IMR-90 (cell line): ENCODE measurements at places on chromosomes 5 and 9. TPM values are rescaled to one million over a fixed set of nuclear protein-coding genes. Genes with fewer than 3 reads are reported as not detected.

Gene DAB2IP
- total RNA-seq = 5.6 and 6.1 TPM in 2 replicates

DNA sequence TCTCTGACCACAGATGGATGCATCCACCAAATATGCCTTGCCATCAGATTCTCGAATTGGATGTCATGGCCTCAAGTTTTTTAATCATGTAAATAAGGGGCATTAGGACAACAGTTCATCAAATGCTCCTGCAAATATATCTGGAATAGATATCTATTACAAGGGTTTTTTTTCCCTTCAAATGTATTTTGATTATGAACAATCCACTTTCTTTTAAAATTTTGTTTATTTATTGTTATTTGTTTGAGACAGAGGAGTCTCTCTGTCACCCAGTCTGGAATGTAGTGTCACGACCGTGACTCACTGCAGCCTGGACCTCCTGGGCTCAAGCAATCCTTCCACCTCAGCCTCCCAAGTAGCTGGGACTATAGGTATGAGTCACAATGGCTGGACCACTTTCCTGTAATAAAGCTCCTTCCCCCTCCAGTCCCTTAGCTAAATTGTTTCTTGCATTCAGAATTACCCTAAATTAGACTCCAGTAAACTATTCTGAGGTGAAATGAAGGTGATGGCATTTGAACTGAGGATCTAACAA, 1412.1 kb downstream of the EFNA5 start:
- DNase-seq = peak; percentile 40
- H3K27me3 ChIP-seq = no peaks in the 10 kb centered on the region
- H3K4me1 ChIP-seq = no peaks in the 10 kb centered on the region; the same call in 1 of the 2 replicates
- H3K4me3 ChIP-seq = no peak overlapping the region
- no peaks in the 10 kb centered on the region for H3K36me3 ChIP-seq

- H3K4me3 ChIP-seq = no peak overlapping the region
- no peak for DNase-seq
- no peaks in the 10 kb centered on the region for H3K27me3 ChIP-seq
- no peak overlapping the region for H3K27ac ChIP-seq
Observed at GRCh38 chr9:10255758-10256157, 357.0 kb downstream of the PTPRD start.

Gene DMGDH
- total RNA-seq = under 0.01 and 0.18 TPM in 2 replicates

Gene SVEP1
- 13.1 and 16.7 TPM in 2 replicates for total RNA-seq

Gene ANKDD1B
- total RNA-seq = 0.28 TPM in 1 of 2 replicates, not detected in the other

Gene ANKRD18B
- total RNA-seq = 13.4 and 14.7 TPM in 2 replicates

DNA sequence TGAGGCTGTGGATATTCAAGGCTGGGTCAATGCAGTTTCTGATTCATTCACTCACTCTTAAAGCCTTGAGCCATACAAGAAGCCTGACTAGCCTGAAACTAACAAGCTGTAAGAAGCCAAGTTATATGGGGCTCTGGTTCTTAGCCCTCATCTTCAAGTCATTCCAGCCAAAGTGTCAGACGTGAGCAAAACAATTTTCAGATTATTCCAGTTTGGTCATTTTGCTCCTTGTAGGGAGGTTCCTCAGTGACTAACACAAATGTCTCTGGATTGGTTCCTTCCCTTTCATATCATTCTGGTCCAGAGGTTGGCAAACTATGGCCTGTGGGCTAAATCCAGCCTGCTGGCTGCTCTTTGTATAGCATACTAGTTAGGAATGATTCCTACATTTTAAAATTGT, 12.5 kb upstream of the SHOC1 start:
- H3K27ac ChIP-seq = no peak overlapping the region
- no peaks in the 10 kb centered on the region for H3K27me3 ChIP-seq
- no peak overlapping the region for H3K4me3 ChIP-seq
- no peaks in the 10 kb centered on the region for H3K36me3 ChIP-seq
- no peak for DNase-seq

Gene RABL6
- total RNA-seq = 43.9 and 47.5 TPM in 2 replicates

- no peaks in the 10 kb centered on the region for H3K36me3 ChIP-seq
- no peaks in the 10 kb centered on the region for H3K27me3 ChIP-seq
- no peaks in the 10 kb centered on the region for H3K4me1 ChIP-seq
- no peak overlapping the region for H3K27ac ChIP-seq
Observed at GRCh38 chr9:84412654-84413053, 72.1 kb upstream of the SLC28A3 start.

DNA sequence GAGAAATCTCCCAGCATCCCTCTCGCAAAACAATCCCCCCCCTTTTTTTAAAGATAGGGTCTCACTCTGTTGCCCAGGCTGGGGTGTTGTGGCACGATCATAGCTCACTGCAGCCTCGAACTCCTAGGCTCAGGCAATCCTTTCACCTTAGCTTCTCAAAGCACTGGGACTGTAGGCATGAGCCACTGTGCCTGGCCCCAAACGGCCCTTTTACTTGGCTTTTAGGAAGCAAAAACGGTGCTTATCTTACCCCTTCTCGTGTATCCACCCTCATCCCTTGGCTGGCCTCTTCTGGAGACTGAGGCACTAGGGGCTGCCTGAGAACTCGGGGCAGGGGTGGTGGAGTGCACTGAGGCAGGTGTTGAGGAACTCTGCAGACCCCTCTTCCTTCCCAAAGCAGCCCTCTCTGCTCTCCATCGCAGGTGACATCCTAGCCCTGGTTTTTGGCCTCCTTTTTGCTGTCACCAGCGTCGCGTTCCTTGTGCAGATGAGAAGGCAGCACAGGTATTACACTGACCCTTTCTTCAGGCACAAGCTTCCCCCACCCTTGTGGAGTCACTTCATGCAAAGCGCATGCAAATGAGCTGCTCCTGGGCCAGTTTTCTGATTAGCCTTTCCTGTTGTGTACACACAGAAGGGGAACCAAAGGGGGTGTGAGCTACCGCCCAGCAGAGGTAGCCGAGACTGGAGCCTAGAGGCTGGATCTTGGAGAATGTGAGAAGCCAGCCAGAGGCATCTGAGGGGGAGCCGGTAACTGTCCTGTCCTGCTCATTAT, 6.8 kb downstream of the CA9 start:
- peaks cover 42% of the 10 kb centered on the region for H3K36me3 ChIP-seq
- peak; percentile 78 for DNase-seq
- peak overlapping the region; percentile 32 for H3K27ac ChIP-seq
- no peaks in the 10 kb centered on the region for H3K27me3 ChIP-seq
- no peak overlapping the region for H3K4me3 ChIP-seq

Gene UBE2B
- 6.3 and 17.5 TPM in 2 replicates for total RNA-seq

GRCh38 chr5:56307714-56308333, 74.7 kb upstream of the ANKRD55 start:
- no peaks in the 10 kb centered on the region for H3K36me3 ChIP-seq
- no peak overlapping the region for H3K4me3 ChIP-seq
- no peak for DNase-seq

Gene DENND1A
- total RNA-seq = 21.4 and 27.6 TPM in 2 replicates

- no peak for DNase-seq
- H3K4me3 ChIP-seq = no peak overlapping the region
- no peaks in the 10 kb centered on the region for H3K27me3 ChIP-seq
- no peaks in the 10 kb centered on the region for H3K36me3 ChIP-seq
Observed at GRCh38 chr5:104932431-104932830, 1369.8 kb upstream of the NUDT12 start.

Gene TLX3
- total RNA-seq = not detected in 2 replicates

Gene TTC16
- total RNA-seq = not detected in 2 replicates

Gene SPATA6L
- 0.18 and 0.28 TPM in 2 replicates for total RNA-seq

Gene LCN15
- total RNA-seq = not detected in 2 replicates

Gene WNK2
- total RNA-seq = not detected in 2 replicates

Gene LYRM7
- total RNA-seq = 3.4 and 6.4 TPM in 2 replicates

Gene CCDC69
- 0.36 and 0.56 TPM in 2 replicates for total RNA-seq

DNA sequence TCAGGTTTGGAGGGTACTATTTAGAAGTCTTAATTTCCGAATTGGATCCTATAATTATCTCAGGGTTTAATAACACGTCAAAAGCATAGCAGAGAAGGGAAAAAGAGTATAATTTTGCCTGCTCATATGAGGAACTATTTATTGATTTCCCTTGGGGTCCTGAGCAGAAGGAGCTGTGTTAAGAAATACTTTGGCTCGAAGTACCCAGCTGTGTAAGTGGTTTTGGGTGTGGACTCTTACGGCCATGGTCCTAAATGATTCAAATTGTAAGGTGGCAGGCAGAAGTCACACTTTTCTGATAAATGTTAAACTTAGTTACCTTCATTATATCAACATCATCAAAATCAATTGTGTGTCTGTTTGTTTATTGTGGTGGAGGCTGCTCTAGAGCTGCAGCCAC, 190.4 kb downstream of the MTRR start:
- H3K27ac ChIP-seq = no peak overlapping the region
- no peaks in the 10 kb centered on the region for H3K4me1 ChIP-seq
- no peak overlapping the region for H3K4me3 ChIP-seq
- no peaks in the 10 kb centered on the region for H3K36me3 ChIP-seq
- no peaks in the 10 kb centered on the region for H3K27me3 ChIP-seq
- no peak for DNase-seq

- H3K4me3 ChIP-seq = no peak overlapping the region
- no peak overlapping the region for H3K27ac ChIP-seq
- H3K36me3 ChIP-seq = no peaks in the 10 kb centered on the region
Observed at GRCh38 chr5:64570395-64570996, 64.7 kb downstream of the RGS7BP start.

- peaks cover 40% of the 10 kb centered on the region for H3K27me3 ChIP-seq
- no peak overlapping the region for H3K27ac ChIP-seq
- no peak overlapping the region for H3K4me3 ChIP-seq
- no peak for DNase-seq
Observed at GRCh38 chr5:1363160-1363559, 18.3 kb upstream of the CLPTM1L start.

DNA sequence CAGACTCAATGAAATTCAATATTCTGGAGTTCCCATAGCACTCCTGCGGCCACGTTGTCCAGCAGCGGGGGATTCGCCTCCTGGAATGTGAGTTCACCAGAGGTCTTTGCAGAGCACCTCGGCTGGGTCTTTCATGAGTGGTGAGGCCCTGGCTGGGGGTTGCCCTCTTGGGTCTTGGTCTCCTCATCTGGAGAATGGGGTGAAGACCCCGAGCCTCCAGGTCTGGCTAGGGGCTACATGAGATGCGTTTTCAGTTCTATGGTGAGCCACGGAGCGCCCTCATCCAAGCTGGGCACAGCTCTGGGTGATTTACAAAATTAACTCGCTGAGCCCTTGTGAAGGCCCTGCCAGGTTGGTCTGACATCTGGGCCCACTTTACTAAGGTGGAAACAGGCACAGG, 37.5 kb upstream of the RXRA start:
- H3K4me1 ChIP-seq = peaks cover 2% of the 10 kb centered on the region; the same call in 1 of the 2 replicates
- H3K27ac ChIP-seq = no peak overlapping the region
- DNase-seq = no peak
- H3K4me3 ChIP-seq = no peak overlapping the region
- H3K27me3 ChIP-seq = peaks cover 25% of the 10 kb centered on the region; the same call in 1 of the 2 replicates

Gene SPOCK1
- 5.0 and 8.1 TPM in 2 replicates for total RNA-seq

- no peak overlapping the region for H3K27ac ChIP-seq
- H3K4me1 ChIP-seq = no peaks in the 10 kb centered on the region
- H3K4me3 ChIP-seq = no peak overlapping the region
Observed at GRCh38 chr9:92001244-92001643, 51.2 kb upstream of the ROR2 start.

DNA sequence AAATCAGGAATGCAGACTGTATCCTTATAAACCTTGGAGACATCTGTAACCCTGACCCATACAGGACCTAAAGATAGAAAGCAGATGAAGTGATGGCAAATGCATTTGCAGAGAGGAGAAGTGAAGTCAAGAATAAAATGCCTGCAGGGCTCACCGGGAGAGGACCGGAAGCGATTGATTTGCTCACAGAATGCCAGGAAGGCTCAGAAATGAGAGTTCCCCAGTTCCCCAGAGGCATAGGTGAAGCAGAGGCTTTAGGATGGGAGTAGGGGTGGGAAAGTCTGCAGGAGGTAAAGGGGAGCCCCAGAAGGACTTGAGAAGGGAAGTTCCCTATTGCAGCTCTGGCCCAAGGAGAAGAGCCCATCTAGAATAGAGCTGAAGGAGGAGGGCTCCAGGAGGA, 63.9 kb upstream of the TNFAIP8 start:
- no peaks in the 10 kb centered on the region for H3K36me3 ChIP-seq
- peaks cover 10% of the 10 kb centered on the region for H3K4me1 ChIP-seq
- no peak overlapping the region for H3K27ac ChIP-seq
- DNase-seq = no peak
- H3K27me3 ChIP-seq = no peaks in the 10 kb centered on the region

Gene MRPS27
- 80.3 and 90.5 TPM in 2 replicates for total RNA-seq

Gene PALM2AKAP2
- total RNA-seq = 14.2 and 20.6 TPM in 2 replicates

GRCh38 chr5:78806544-78806943, 158.0 kb upstream of the LHFPL2 start:
- H3K27ac ChIP-seq = peak overlapping the region; percentile 67
- H3K36me3 ChIP-seq = no peaks in the 10 kb centered on the region
- peaks cover 24% of the 10 kb centered on the region for H3K4me1 ChIP-seq
- DNase-seq = peak; percentile 94
- H3K4me3 ChIP-seq = no peak overlapping the region

Gene MZB1
- total RNA-seq = not detected in 2 replicates

DNA sequence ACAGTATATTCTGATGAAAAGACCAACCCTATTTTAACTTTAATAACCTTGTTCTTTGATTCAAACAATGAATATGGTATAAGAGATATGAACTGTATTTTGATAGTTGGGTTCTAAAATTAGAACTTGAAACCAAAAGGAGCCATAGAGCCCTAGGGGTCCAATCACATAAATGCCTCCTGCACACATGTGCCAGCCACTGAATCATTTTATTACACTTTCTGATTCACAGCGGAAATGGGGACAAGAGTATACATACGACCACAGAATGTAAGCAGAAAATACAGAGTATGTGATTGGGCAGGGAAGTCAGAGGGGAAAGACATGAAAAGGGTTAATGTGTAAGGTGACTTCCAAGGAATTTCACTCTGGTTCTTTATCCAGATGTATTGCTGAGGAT, 1000.2 kb downstream of the NR2F1-AS1 start:
- no peaks in the 10 kb centered on the region for H3K27me3 ChIP-seq
- H3K36me3 ChIP-seq = no peaks in the 10 kb centered on the region
- peak; percentile 3 for DNase-seq
- H3K4me3 ChIP-seq = no peak overlapping the region
- H3K4me1 ChIP-seq = no peaks in the 10 kb centered on the region

- no peaks in the 10 kb centered on the region for H3K27me3 ChIP-seq
- H3K27ac ChIP-seq = no peak overlapping the region
- peak; percentile 54 for DNase-seq
Observed at GRCh38 chr9:81669041-81669651, 20.2 kb downstream of the TLE1 start.

DNA sequence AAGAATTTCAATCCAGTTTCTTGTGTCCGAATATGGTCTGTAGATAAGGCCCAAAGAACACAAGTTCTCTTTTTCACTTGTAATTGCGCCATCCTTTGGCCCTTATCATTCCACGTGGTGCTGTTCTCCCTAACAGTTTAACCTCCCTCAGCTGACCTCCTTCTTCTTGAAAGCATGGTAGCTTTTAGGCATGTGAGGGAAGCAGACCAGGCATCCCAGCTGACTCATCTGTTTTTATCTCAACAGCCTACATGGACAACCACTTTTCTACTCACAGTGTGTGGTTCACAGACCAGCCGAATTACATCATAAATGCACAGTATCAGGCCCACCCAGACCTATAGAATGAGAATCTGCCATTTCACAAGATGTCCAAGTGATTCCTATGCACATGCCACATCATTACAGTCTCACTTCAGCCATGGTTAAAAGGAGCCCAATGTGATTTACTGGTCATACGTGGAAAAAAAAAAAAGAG, 26.9 kb upstream of the PLIN2 start:
- peak; percentile 96 for DNase-seq
- no peaks in the 10 kb centered on the region for H3K36me3 ChIP-seq
- no peak overlapping the region for H3K4me3 ChIP-seq
- peaks cover 12% of the 10 kb centered on the region for H3K4me1 ChIP-seq
- peak overlapping the region; percentile 19; the same call in 1 of the 2 replicates for H3K27ac ChIP-seq

- H3K4me1 ChIP-seq = peaks cover 15% of the 10 kb centered on the region
- no peak overlapping the region for H3K4me3 ChIP-seq
Observed at GRCh38 chr5:120137582-120137981, 326.5 kb upstream of the PRR16 start.

Gene FGFR4
- total RNA-seq = 0.90 and 1.7 TPM in 2 replicates
